Left lung (tissue), 14 donors: ENCODE measurements at places on chromosomes 2 and 18. TPM values are rescaled to one million over a fixed set of nuclear protein-coding genes. Genes with fewer than 3 reads are reported as not detected.
A peak's percentile ranks its signal among the peaks of the same experiment; 100 is the strongest.

DNA sequence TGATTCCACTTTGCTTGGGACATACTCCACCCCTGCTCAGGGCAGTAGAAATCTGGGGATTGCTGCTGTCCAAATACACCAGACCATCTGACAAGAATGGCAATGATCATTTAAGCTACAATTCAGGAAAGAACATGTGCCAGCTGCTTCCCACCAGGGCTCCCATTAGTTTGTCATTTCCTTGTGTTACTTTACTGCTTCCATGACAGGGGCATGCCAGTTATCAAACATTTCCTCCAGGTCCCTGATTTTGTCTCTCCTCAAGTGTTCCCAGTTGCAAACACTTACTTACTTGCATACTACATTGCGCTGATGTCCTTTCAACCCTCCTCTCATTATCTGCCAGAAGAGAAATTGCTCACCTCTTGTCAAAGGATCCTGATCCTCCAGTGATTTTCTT lies 474.5 kb upstream of the DCC start:
- H3K4me3 ChIP-seq = no peak overlapping the region
- no peak overlapping the region for H3K27ac ChIP-seq
- no peaks in the 10 kb centered on the region for H3K27me3 ChIP-seq
- no peak for DNase-seq

COL4A3 gene
- total RNA-seq = 12.9 TPM

DNER gene
- 0.06 TPM for total RNA-seq

SCYGR4 gene
- not detected for total RNA-seq

DNA sequence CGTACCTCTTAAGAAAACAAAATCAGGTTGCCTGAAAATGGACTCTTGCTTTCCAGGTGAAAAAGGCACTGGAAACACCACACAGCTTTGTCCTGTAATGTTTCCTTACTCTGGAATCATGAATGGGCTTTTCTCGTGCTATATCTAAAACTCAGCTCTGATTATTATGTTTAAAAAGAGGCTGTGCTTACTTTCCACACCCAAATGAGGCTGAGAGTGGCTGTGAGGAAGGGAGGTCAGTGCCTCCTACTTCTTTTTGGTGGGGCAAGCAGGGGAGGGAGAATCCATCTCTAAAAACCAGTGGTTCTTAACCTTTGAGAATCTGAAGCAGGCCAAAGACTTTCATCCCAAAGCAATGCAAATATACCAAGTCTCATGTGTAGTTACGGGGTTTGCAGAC lies 148.6 kb downstream of the FAM210A start:
- no peak for DNase-seq
- H3K36me3 ChIP-seq = no peaks in the 10 kb centered on the region
- peaks cover 33% of the 10 kb centered on the region for H3K4me1 ChIP-seq
- H3K27ac ChIP-seq = peak overlapping the region; percentile 62
- no peak overlapping the region for H3K4me3 ChIP-seq

DNA sequence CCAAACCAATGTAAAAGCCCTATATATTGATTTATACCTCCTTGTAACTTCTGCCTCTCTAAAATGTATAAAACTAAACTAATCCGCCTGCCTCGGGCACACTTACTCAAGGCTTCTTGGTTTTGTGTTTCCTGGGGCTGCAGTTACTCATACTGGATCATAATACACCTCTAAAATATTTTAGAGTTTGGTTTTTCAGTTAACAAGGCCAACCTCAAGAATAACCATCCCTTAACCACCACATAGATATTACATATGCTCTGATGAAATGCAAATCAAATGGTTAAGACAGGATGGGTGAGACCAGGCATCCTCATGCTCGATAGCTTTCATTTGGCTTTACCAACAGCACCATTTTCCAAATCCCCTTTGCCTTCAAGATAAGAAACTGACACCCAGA lies 46.4 kb downstream of the UXS1 start:
- H3K4me3 ChIP-seq = no peak overlapping the region
- no peaks in the 10 kb centered on the region for H3K4me1 ChIP-seq
- no peak overlapping the region for H3K27ac ChIP-seq

- H3K4me3 ChIP-seq = no peak overlapping the region
- peak overlapping the region; percentile 85 for H3K27ac ChIP-seq
- H3K36me3 ChIP-seq = no peaks in the 10 kb centered on the region
Measured at GRCh38 chr2:237128026-237128703, 42.5 kb downstream of the COPS8 start.
